ENCODE measurements at places on chromosomes 3 and 15.

DNA sequence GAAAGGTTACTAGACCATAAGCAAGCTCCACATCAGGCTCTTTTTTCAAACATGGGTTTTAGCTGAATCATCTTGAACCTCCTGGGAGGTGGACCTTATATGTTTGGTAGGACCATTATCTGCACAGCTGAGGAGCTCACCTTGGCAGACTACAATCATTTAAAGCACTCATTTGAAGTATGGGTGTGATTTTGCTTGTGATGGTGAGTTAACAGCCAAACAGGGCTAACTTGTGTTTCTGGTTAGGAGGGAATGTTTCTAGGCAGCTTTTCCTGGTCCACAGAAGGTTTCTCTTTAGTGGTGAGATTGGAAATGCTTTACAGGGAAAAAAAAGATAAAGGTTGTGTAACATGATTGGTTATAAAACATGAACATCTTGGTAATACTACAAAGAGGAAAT is 61.8 kb downstream of the ARHGEF26 start:
- DNase-seq: no peak

- DNase-seq: peak; percentile 28
Observed at GRCh38 chr3:17258823-17259436, 374.2 kb downstream of the PLCL2 start.

- DNase-seq: no peak
Observed at GRCh38 chr3:14507305-14507741, 32.8 kb downstream of the GRIP2 start.

DNA sequence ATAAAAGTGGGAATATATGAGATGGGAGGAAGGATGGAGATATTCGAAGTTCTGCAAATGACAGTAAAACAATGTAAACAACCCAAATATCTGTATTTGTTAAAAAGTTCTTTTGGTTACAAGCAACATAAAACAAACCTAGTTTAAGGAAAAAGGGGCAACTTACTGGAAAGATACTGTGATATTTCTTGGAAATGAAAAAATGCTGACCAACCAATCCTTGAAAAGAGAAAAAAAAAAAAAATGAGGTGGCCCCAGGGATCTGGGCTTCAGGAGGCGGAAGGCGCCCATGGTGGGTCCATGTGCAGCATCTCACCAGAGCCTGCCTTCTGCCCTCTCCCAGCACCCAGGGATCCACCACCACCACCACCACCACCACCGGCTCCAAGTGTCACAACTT is 59.1 kb downstream of the VGLL4 start:
- DNase-seq: no peak

GRCh38 chr3:194423317-194423716 is 24.3 kb upstream of the GP5 start:
- DNase-seq: no peak

DNA sequence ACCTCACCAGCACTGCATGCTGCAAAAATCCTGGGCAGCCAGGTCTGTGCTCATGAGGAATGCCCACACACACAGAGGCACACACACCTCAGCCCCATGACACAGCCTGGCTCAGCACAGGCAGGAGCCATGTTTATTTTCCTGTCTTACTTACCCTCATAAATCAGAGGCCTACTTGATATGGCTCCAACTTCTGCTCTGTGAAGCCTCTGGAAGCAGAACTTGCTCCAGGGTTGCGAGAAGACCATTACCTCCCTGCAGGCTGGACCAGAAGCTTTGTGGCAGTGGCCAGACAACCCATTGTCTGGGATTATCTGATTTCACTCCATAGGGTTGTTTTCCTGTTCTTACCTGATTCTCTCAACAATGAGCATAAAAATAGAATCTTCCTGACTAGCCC is 43.8 kb upstream of the CMTM8 start:
- peak; percentile 22 for DNase-seq

DNA sequence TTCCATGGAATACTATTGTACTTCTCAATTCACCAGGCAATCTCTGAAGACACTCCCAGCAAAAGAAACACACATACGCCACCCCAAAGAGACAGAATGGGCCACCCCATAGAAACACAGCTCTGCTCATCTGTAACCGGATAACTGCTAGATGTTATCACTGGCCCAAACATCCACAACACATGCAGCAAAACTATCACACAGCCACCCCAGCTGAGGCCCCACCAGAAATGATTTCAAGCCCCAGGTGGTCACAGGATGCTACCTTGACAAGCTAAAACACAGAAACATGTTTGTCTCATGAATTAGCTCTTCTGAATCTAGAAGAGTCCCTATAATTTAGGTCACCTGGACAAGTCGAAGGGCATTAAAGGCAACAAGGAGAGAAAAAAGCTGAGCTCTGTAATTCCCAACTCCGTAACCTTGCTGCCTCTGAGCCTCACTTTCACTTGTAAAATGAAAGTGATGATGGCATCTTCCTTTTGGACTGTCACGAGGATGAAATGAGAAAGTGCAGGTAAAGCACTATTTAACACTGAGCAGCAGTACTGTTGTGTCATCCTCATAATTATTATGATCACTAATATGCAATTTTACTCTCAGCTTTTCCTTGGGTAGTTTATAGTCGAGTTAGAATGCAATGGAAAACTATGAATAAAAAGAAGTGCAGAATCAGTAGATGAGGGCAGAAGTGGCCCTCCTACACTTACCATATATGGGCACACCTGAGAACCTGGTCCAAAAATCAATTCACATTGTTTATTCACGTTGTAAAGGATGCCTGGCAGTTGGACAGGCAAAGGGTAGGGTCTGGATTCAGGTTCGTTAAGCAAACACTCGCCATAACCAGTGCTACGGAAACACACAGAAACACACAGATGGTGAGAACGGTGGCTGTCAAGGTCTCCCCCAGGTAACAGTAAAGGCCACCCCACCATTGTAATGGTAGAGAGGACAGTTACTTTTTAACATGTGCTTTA is 38.6 kb downstream of the ADAMTS9 start:
- no peak for DNase-seq

GRCh38 chr15:26889298-26889898 is 22.5 kb downstream of the GABRA5 start:
- no peak for DNase-seq

DNA sequence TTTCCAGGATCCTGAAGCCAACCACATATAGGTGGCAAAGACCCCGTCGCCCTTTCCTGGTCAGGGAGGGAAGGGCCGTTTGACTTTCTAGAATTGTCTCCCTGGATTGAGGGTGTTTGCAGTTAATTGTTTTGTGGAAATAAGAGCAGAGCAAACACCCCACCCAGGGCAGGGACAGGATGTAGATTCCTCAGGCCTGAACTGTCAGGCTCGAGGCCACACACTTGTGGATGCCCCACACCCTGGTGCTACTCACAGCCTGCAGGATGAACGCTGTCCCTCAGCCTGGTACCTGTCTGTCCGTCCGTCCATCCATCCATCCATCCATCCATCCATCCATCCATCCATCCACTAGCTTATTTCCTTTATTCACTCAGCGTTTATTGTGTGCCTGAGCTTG is 29.9 kb upstream of the FLNB start:
- DNase-seq: no peak

DNA sequence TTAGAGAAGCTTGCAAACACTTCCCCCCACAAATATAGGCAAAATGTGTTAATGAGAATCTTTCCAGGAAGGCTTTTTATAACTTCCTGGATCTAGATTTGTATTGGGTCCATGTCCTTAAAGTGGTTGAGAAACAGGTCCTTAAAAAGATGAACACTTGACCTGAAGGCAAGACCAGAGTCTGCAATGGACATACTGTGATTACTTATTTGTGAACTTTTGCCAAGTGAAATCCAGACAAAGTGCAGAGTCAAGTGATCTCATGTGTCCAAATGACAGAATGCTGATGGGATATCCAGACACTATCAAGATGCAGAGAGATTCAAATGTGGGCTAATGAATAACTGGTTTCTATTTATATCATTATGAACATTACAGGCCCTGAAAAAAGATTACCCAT is 43.8 kb downstream of the FRMD4B start:
- DNase-seq: no peak

DNA sequence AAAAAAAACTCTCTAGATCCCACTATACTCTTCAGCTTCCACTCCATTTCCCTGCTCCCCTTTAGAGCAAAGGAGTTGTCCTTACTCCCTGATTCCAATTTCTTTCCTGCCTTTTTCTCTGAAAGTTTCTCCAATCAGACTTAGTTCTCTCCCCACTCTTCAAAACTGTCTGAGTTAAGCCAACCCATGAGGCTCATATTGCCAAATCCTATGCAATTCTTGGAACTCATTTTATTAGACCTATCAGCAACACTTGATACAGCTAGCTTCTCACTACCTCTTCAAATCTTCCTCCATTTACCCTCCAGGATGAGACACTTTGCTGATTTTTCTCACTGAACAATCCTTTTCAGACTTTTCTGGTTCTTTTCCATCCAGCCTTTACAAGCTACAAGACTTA is 233.1 kb downstream of the THRB start:
- DNase-seq: no peak

DNA sequence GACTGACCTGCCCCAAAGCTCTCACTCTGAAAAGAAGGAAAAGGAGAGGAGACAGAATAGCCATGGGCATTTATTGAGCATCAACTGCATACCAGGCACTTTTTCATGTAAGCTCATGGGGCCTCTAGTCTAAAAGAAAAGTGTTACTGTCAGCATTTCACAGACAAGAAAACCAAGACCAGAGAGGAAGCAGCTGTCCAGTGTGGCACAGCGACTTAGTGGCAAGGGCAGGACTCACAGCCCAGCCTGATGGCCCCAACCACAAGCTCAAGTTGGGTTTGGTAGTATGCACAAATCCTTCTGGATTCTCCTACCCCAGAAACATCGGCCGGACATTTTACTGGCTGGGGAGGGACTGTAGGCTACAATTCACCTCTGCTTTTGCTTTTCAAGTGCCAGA is 5.8 kb downstream of the EFCC1 start:
- no peak for DNase-seq

GRCh38 chr15:79307251-79307650 is 3.7 kb upstream of the TMED3 start:
- no peak for DNase-seq

DNA sequence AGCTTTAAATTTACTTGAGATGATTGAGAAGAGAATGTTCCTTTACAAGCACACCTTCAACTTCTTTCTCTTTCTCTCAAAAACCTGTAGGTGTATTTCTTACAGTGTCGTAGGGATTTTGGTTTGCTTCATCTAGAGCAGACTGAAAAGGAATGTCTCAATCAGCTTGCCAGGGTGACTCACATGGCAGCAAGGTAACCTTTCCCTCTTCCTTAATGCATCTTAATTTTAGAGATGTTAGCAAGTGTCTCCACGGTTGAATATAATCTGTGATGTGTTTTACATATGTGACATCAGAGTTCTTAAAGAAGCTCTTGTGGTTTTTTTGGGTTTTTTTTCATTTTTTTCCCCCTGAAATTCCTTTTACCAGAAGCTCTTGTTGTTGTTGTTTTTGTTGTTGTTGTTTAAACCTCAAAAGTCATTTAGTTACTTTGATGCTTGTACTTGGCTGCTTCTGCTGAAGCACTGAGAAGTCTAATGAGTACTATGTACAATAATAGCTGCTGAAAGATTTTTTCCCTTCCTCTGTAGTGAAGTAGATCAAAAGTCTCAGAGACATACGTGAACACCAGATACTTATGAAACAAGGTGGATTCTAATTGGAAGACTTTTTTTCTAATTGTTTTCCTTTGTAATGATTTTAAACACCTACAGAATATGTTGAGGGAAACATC is 83.1 kb downstream of the RETNLB start:
- no peak for DNase-seq

GRCh38 chr15:41416128-41416741 is 660 bp upstream of the RTF1 start:
- DNase-seq: no peak
